ENCODE measurements at places on chromosomes 3 and 15.

- DNase-seq, result no peak
Observed at GRCh38 chr15:89356634-89357298, 22.1 kb upstream of the POLG start.

GRCh38 chr3:23444386-23444785 is 241.3 kb downstream of the UBE2E2 start:
- no peak for DNase-seq

GRCh38 chr15:31223478-31224350 is 102.9 kb upstream of the KLF13 start:
- no peak for DNase-seq

- DNase-seq, result no peak
Observed at GRCh38 chr3:49454898-49455681, 15.0 kb upstream of the DAG1 start.

GRCh38 chr15:58551764-58552504 is 120.1 kb downstream of the LIPC start:
- DNase-seq, result no peak

DNA sequence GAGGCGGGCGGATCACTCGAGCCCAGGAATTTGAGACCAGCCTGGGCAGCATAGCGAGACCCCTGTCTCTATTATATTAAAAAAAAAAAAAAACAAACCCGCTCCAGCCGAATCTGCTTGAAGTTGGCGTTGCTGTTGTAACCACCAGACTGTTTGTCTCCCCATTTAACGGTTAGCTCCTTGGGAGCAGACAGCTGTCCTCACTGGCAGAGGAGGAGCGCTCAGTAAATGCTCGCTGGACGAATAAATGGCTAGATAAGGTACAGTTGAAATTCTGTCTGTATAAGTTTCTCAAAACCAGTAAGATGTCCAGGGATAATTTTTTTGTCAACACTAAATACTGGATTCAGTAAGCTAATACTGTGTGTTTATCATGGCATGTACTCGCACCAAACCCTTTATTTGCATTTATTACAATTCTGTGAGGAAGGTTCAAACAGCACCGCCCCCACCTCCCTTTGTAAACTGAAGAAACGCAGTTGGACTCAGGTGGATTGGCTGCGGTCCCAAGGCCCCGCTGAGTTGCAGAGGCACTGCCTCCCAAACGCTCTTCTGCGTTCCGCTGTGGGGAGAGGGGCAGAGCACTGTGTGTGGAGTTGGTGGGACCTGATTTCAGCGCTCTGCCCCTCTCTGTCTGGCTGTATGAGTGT is 1.1 kb downstream of the RCCD1 start:
- DNase-seq, result no peak

DNA sequence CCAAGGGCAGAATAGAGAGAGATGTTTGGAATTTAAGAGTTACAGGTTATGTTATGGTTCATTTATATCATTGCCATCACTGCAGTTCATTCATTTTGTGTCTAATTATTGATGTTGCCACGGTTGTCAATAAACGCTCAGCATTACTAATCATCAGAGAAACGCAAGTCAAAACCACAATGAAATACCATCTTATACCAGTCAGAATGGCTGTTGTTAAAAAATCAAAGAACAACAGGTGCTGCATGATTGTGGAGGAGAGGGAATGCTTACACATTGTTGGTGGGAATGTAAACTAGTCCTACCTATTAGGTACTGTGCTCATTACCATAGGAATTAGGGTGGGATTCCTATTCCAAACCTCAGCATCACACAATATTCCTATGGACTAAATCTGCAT is 350.5 kb downstream of the TIGIT start:
- DNase-seq, result no peak

GRCh38 chr3:126135406-126136076 is 44.8 kb downstream of the ALDH1L1 start:
- DNase-seq, result no peak

- DNase-seq, result no peak
Observed at GRCh38 chr3:125062904-125063618, 7.3 kb upstream of the HEG1 start.

DNA sequence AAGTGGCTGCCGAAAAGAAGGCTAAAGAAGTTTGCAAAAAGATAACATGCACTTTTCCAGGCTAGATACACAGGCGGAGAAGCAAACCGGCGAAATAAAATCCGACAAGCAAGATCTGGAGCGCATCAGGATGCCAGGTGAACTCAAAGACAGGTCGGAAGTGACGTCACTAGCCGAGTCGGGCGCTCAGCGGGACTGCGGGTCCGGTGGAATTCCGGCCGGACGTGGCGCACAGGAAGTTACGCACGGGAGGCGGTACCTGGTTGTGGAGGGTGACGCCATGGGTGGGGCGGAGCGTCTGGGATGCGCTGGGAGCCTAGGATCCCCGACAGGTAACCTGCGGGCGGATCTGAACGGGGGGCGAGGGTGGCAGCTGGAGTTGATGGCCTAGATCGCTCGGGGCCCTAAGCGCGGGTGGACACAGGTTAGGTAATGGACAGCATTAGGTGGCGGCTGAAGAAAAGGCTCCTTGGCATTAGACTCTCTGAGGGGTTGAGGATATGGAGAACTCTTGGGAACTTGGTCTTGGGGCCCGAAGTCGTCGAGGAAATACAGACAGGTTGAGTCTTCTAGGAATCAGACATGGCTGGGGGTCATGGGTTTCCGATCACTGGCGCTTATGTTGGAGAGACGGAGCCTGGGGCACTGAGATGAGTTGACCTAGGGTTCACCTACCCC is 29.0 kb upstream of the EHHADH start:
- peak; percentile 96 for DNase-seq

DNA sequence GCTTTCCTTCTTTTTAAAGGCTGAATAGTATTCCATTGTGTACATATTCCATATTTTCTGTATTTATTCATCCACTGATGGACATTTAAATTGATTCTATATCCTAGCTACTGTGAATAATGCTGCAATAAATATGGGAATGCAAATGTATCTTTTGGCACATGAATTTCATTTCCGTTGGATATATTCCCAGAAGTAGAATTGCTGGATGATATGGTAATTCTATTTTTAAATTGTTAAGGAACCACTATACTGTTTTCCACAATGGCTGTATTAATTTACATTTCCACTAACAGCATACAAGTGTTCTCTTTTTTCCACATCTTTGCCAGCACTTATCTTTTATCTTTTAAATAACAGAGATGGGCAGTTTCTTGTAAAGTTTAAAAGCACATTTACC is 302.7 kb downstream of the CTNNB1 start:
- DNase-seq, result no peak

DNA sequence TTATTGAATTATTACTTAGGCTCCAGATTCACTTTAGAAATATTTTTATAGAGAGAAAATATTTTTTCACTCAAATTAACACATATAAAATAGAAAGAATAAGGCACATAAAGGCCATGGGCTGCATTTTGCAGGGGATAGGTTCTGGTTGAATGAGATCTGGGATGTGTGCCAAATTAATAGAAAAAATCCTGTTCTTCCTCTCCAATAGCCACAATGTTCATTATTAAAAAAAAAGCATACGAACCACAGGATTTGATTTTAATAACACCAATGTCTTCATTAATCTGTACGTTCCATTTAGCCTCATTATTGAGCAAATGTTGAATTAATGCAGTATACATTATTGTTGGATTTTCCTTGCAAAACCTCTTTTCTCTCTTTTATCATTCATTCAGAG is 622.8 kb upstream of the AGTR1 start:
- DNase-seq, result no peak

- no peak for DNase-seq
Observed at GRCh38 chr15:94015324-94015723, 216.0 kb upstream of the MCTP2 start.

GRCh38 chr3:110615454-110615853 is 456.2 kb upstream of the NECTIN3 start:
- DNase-seq, result no peak

GRCh38 chr3:11717301-11717700 is 73.6 kb upstream of the VGLL4 start:
- no peak for DNase-seq

GRCh38 chr3:88031642-88032077 is 27.1 kb downstream of the CGGBP1 start:
- no peak for DNase-seq

GRCh38 chr3:69483449-69483848 is 97.6 kb upstream of the FRMD4B start:
- no peak for DNase-seq
